ENCODE measurements at places on chromosomes 3 and 15.

GRCh38 chr15:66278671-66279070 lies 14.7 kb upstream of the DIS3L start:
- DNase-seq, result no peak

GRCh38 chr3:22236490-22237270 lies 485.7 kb upstream of the ZNF385D start:
- no peak for DNase-seq

DNA sequence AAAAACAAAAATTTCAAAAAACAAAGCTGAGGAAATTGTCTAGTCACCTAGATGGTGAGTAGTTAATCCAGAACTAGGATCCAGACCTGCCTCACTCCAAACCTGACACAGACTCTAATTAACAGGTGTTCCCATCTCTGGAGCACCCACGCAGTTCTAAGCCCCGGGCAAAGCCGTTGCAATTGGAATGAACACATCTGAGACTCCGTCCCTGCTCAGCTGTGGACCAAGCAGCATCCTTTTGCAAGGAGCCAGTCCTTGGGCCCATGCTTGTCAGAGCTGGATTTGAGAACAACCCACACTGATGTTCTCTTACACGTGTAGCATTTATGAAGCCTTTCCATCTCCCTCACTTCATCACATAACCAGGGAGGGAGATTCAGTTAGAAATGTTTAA lies 54.8 kb downstream of the LMCD1 start:
- no peak for DNase-seq

DNA sequence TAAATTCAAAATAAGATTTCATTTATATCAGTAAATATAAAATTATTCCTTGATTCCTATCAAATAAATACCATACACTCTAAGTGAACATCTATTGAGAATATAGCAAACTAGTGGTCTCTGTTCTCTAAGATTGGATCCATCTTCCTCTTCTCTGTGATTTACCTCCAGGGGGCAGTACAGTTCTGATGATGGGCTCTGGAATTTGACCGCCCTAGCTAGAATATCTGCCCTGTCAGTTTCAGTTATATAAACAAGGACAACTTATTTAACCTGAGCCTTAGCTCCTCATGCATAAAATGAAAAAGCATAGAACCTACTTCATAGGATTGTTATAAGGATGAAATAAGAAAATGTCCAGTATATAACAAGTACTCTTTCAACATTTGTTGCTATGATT lies 171.1 kb upstream of the CCDC54 start:
- DNase-seq, result no peak

DNA sequence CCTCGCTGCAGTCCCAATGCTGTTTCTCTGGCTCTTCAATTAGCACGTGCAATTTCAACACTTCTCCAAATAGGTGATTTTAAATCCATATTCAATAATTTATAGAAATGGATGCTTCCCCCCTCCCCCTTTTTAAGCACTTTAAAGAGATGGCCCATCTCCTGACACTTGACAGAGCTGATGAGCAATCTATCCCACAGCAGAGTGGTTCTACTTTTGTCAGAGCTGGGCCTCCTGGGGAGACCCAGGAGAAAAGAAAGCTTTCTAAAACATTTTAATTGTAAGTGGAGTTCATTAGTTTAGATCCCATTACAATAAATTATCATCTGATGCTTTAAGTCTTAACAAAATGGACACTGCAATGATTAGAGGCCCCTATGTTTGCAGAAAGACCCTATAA lies 127.7 kb downstream of the SHQ1 start:
- DNase-seq, result no peak

DNA sequence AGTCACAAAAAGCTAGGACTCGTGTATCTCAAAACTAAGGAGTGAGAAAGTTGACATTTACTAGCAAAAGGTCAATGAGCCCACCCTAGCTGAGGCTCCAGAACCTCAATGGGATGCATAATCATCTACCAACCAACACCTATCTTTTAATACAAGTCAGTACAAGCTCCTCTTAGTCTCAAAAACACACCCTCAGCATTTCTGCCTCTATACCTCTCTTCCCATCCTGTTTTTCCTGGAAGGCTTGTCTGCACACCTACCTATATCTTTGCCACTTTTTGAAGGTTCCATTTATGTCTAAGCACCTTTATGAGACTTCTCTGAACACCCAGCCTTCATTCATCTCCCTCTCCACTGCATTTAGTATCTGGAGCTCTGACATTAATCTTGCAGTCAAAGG lies 10.0 kb downstream of the WWTR1 start:
- DNase-seq, result no peak

GRCh38 chr3:174858353-174858752 lies 781 bp upstream of the NAALADL2 start:
- no peak for DNase-seq

DNA sequence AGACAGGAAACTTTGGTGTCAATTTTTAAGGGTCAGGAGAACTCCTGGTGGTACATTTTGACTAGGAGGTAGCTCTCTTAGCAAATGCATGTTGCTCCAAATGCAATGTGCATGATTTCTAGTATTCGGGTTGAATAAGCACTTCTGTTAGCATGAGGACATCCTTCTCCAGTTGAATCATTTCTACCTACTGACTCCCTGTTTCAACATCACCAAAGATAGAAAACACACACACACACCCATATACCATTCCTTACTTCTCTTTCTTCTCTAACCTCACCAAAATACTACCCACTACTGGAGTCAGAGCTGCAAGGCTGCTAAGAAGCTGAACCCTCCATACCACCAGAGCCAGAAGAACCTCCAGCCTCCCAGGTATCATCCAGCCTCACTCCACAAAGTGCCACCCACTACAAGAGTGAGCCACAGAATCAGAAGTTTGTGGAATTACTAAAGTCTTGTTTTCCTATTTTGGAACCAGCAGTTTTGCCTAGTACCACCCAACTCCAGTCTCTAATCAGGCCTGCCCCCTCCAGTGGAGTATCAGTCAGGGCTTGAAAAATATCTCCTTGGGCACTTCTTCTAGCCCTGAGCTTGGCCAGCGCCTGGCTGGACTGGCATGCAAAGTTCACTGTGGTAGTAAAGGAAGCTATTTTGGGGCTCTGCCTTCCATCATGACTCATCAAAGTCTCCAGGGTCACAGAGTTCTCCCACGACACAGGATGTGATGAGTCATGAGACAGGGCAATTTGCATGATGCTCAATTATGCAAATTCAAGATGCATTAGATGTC lies 110.3 kb downstream of the CYP19A1 start:
- DNase-seq, result peak; percentile 52

- DNase-seq, result no peak
Observed at GRCh38 chr15:85615930-85616329, 178.8 kb downstream of the KLHL25 start.

GRCh38 chr3:74614107-74614967 lies at the start of gene CNTN3:
TSS of gene CNTN3 (minus strand) at chr3:74614659. CDS start at chr3:74521112, 93,547 bp downstream.
- no peak for DNase-seq
